ENCODE measurements at places on chromosomes 1 and 21.

GRCh38 chr1:16905110-16905867 is 9.5 kb downstream of the RNU1-2 start:
- peak; percentile 56 for DNase-seq

DNA sequence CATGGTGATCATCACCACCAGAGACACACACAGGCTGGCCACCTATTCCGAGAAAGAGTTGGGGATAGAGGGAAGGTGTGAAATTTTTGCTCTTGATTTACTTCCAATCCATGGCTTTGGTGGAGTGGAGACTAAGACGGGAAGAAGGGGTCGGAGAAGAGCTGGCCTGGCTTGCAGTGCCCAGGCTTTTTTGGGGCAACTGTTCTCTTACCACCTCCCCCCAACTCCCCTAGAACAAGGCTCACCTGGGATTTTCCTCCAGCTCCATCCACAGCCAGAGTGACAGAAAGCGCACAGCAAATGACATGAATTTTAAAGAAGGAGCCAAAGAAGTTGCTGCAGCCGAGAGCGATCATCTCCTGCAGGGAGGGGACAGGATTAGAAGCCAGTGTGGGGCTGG is 16.0 kb downstream of the SLC26A9 start:
- DNase-seq, result no peak

GRCh38 chr1:91221017-91221416 is 183.6 kb downstream of the HFM1 start:
- no peak for DNase-seq

- no peak for DNase-seq
These were observed 346.8 kb upstream of the FMN2 start for GRCh38 chr1:239744851-239745250.

- no peak for DNase-seq
These were observed 534 bp downstream of the DNAJC28 start for GRCh38 chr21:33490991-33491372.

DNA sequence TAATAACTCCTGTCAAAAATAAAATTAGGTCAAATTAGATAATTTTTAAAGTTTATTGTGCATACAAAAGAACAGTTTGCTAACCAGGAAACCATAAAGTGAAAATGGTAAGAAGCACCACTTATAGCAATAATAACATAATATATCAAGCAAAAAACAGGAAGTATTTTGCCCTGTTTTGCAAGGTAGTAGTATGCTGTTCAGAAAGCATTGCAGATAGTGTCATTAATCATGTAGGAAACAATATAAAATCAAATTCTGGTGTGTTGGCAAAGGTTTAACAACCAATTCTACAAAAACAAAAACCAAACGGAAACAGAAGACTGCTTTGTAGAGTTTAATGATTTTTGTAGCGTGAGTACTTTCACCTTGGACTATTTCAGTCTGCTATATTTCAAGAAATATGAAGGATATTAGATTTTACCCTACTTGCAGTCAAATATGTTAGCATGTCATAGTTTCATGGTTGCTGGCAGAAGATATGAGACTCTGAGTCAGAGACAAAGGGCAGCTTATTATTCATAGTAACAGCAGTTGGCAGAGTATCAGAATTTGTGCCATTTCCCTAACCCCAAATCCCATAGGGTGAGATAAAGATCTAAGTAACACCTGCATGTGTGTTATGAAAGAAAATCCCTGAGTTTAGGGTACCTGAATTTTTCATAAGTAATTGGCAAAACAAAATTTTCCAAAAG is 729.0 kb upstream of the BRINP3 start:
- DNase-seq, result no peak

GRCh38 chr21:33058957-33059356 is 11.0 kb upstream of the OLIG1 start:
- no peak for DNase-seq
